CD4-positive, alpha-beta T cell treated with Interleukin-6 at 100 ng/mL for 8 hours (primary cell): ENCODE measurements at places on chromosomes 12 and 14.

- no peak for DNase-seq
These were observed 183.7 kb downstream of the AKAP6 start for GRCh38 chr14:32512813-32513212.

DNA sequence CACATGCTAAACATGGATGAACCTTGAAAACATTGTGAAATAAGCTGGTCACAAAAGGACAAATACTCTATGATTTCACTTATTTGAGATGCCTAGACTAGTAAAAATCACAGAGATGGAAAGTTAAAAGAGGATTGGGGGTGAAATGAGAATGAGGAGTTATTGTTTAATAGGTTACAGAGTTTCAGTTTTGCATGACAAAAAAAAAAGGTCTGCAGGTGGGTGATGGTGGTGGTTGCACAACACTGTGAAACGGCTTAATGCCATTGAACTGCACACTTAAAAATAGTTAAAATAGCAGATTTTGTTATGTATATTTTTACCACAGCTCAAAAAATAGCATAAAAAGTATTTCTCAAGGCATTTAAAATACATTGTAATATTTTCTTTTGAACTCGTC, 151.9 kb upstream of the NRXN3 start:
- DNase-seq, result no peak

GRCh38 chr12:65838330-65838976, 14.2 kb downstream of the HMGA2 start:
- DNase-seq, result no peak

GRCh38 chr12:106585105-106585520, 2.3 kb downstream of the RFX4 start:
- DNase-seq, result no peak

DNA sequence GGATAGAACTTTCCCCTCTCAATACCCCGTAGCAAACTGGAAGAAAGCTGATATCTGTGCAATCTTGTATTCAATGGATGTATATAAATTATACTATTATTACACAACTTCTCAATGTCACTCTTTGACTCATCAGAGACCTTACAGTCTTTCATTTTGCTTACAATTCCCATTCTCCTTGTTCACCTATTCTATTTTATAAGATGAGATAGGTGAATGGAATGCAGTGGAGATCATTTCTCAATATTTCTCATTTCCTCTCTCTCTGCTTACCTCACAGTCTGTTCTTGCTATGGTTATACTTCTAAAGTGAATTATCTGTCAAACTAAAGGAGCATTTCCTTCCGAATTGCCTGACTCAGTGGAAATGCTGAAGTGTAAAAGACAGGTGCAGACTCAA, 14.9 kb downstream of the FOXA1 start:
- DNase-seq, result no peak

GRCh38 chr14:36227802-36228201, 51.3 kb upstream of the PTCSC3 start:
- DNase-seq, result no peak

DNA sequence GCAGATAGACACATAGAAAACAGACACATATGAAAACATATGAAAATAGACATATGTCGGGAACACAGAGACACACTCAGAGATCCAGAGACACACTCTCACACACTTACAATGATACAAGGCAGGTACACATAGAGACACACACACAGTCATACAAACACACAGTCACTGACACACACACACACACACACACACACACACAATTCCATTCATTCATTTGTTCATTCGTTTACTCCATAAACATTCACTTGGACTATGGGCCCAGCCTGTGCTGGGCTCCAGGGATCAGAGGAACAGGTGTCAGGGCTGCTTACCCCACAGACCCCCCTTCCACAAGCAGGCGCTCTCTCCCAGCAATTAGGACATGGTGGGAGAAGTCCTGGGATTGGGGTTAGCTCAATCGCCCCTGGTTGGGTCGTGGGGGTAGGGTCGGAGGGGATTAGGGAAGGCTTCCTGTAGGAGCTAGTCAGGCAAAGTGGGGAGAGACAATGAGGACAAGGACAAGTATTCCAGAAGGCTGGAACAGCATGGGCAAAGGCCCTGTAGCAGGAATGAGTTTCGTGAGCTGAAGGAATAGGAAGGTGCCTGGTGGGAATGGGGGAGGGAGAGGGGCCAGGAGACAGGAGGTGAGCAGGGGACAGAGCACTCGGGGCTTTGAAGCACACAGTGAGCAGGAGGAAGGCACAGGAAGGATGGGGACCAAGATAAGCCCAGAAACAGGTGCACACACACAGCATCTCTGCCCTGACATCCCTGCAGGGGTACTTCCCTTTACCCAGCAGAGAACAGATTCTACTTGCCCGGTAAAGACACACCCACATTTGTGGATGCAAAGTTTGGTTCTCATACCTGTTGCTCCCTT, 6.5 kb downstream of the RASAL1 start:
- no peak for DNase-seq

DNA sequence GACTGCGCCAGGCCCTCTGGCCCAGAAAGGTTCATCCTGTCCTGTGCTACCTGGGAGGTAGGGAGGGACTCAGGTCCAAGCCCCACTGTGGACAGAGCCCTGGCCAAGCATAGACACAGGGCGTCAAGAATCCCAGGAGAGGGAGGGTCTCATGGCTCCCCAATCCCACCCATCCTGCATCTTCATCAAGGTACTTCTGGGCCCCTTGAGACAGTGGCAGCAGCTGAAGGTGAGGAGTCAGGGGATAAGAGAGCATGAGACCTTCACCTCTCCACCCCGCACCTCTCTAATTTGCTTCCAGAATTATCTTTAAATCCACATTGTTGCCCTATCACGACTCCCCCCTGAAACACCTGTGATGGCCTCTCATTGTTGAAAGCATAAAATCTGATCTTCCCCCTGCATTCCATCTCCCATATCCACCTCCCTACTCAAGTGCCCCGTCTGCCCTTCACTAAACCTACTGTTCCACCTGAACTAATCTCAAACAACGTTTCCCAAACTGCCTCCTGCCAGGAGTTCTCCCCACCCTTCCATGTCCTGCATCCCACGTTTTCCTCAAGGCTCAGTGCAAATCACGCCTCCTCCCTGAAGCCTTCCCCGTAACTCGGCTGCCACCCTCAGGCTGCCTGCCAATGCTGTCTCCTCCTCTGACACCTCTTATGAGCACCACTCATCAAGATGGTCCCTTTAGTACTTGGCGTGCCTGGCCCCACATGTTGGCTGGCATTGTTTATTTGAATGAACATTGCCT, 27.1 kb downstream of the KRT18 start:
- no peak for DNase-seq

- DNase-seq, result no peak
These were observed 7.6 kb upstream of the AEBP2 start for GRCh38 chr12:19431407-19432308.

DNA sequence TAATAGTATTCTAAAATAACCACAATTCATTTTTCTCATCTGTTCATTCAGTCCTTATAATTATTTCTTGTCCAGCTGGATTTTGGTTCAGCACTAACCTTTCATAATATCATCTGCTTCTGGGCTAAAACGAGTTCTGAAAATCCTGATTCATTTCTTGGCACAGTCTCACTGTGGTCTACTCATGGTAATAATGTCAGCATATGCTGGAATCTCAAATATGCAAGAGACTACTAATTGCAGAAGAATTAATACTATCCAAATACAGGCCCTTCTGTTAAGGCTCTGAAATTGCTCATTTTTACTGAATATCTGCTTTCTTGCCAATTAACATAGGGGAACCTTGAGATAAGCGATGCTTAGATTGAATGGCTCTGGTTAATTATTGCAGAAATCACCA, 597.1 kb downstream of the RPL10L start:
- no peak for DNase-seq

GRCh38 chr12:50979369-50980052, 27.2 kb downstream of the HIGD1C start:
- DNase-seq, result no peak

GRCh38 chr12:120965534-120966091, 12.7 kb upstream of the HNF1A start:
- no peak for DNase-seq

DNA sequence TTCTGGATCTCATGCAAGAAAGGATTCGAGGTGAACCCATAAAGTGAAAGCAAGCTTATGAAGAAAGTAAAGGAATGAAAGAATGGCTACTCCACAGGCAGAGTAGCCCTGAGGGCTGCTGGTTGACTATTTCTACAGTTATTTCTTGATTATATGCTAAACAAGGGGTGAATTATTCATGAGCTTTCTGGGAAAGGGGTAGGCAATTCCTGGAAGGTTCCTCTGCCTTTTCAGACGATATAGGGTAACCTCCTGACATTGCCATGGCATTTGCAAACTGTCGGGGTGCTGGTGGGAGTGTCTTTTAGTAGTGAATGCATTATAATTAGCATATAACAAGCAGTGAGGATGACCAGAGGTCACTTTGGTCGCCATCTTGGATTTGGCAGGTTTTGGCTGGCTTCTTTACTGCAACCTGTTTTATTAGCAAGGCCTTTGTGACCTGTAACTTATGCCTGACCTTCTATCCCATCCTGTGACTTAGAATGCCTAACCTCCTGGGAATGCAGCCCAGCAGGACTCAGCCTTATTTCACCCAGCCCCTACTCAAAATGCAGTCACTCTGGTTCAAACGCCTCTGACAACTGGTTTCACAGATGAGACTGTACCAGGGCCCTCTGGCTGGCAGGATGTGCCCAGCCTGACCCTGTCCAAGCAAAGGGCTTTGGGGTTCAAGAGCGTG, 157.7 kb upstream of the SFSWAP start:
- no peak for DNase-seq

DNA sequence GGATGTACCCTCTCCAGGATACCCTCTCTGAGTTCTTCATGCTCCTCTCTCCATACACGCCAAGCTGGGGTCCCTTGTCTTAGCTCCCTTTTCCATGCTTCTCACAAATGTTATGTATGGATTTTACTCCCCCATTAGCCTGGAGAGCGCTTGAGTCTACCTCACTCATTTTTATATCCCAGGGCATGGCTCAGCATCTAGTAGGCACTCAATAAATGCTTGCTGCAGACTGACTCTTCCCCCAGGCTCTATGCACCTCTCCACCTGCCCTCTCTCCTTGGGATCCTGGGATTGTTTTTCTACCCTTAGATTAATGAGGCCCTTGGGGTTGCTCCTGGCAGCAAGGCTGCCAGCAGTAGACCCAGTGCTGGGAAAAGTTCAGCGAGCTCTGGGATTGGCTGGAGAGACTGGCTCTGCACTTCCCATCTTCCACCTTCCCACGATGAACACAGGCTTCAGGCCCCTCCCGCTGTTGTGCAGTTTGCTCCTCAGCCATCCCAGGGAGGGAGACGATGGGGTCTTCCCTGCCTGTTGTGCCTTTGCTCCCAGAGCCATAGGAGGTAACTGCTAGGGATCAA, 2.2 kb downstream of the NRIP2 start:
- DNase-seq, result no peak

DNA sequence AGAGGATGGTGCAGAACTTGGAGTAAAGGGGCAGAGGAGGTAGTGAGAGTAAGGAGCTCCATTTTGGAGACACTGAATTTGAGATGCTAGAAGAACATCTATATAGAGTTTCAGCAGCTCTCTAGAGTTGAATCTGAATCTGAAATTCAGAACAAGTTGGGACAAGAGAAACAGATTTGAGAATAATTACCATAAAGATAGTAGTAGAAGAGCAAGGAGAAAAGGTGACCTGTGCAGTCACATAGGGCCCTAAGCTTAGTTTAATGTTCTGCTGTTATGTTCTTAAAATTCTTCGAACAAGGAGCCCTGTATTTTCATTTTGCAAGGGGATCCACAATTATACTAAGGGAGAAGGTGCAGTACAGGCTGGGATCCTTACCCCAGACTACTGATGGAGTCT, 7.4 kb downstream of the REM2 start:
- no peak for DNase-seq

DNA sequence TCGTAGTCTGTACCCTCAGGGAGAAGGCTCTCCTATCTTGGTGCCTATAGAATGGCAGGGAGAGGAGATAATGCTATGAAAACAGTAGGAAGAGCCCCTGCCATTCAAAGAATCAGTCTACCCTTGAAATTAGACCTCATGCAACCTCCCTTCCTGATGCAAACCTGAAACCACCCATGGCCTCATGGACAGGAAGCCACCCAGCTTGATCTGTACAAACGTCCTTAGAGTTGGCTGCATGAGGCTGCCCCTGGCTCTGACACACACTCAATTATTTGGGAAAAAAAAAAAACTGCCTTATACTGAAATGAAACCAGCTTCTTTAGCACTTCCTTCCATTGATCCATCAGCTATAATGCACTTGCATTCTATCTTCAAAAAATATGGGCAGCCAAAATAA, 116.6 kb upstream of the BCL2L14 start:
- DNase-seq, result no peak

GRCh38 chr12:21001778-21002177, 129.2 kb upstream of the SLCO1B1 start:
- DNase-seq, result no peak

DNA sequence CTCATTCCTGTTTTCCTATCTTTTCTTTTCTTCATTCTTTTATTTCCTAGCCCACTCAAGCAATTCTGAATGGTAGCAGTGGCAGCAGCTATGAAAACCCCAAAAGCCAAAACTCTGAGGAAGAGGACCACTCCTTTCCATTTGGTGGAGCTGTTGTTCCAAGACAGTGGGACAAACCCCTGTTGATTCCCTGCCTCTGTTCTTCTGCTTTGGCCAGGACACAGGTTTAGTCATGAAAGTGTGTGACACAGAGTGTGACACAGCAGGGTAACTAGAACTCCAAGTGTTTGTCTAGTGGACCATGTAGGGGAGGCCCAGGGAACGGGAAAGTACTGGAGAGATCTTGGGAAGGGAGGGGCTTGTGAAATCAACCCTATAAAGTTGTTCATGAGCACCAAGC, 71.1 kb downstream of the PTCSC3 start:
- DNase-seq, result no peak

DNA sequence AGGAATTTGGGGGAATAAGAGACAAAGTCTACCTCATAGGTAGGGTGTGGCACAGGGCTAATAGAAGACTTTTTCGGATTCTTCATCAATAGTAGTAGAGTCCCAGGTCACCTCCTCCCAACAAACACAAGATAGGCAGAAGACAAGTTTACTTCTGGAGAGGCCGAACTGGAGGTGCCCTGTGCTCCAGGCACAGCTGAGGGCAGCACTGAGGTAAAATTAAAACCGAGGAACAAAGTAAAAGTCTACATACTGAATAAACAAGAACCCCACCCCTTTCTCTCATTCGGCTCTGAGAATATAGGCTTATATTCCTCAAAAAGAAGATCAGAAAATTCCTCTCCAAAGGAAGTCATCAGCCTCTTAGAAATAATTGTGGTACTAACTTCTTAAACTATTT, 161.5 kb downstream of the SEC23A start:
- no peak for DNase-seq

GRCh38 chr12:1056390-1056789, 65.4 kb downstream of the ERC1 start:
- DNase-seq, result no peak

DNA sequence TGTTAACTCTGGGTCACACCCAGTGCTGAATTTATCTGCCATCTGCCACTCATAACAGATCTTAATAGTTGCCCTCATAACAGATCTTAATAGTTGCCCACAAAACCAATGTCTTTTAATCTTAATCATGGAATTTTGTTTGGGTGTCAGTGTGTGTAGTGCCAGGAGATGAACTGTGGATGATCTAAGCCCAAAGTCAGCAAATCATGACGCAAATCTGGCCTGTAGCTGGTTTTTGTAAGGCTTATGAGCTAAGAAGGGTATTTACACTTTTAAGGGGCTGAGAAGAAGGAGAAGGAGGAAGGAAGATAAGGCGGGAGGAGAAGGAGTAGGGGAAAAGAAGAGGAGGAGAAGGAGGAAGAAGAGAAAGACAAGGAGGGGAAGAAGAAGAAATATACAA, 10.0 kb upstream of the IL26 start:
- DNase-seq, result no peak

GRCh38 chr14:69624136-69624535, 12.7 kb downstream of the SUSD6 start:
- DNase-seq, result no peak

GRCh38 chr12:26252946-26253345, 57.6 kb downstream of the SSPN start:
- DNase-seq, result no peak
